ENCODE measurements at places on chromosomes 7 and 10. TPM values are rescaled to one million over a fixed set of nuclear protein-coding genes. Genes with fewer than 3 reads are reported as not detected.

GRCh38 chr7:21717323-21717722, 174.5 kb downstream of the DNAH11 start:
- H3K4me3 ChIP-seq = no peak overlapping the region
- H3K27ac ChIP-seq = no peak overlapping the region
- peaks cover 4% of the 10 kb centered on the region for H3K4me1 ChIP-seq
- DNase-seq = no peak
- no peaks in the 10 kb centered on the region for H3K36me3 ChIP-seq

UTF1 gene
- 0.61 TPM for total RNA-seq

GRCh38 chr10:101575580-101576210, 12.4 kb downstream of the POLL start:
- no peak overlapping the region for H3K27ac ChIP-seq
- peaks cover 3% of the 10 kb centered on the region for H3K36me3 ChIP-seq
- DNase-seq = no peak
- H3K27me3 ChIP-seq = peaks cover 4% of the 10 kb centered on the region
- peaks cover 5% of the 10 kb centered on the region for H3K4me1 ChIP-seq

THNSL1 gene
- 2.9 TPM for total RNA-seq

DNA sequence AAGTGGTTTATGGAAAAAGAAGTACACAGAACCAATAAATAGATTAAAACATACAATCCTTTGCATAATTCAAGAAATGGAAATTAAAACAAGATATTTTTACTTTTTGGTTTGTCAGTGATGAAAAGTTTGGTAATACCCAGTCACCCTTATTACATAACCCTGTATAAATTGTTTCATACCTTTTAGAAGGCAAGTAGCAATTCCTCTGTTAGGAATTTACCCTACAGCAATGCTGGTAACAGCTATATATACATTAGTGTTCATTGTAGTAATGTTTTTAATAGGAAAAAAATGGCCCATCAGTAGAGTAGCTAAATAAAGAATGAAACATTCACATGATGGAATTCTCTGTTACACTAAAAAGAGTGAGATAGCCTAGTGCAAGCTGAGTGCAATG, 42.7 kb downstream of the PTPN12 start:
- DNase-seq = no peak
- no peaks in the 10 kb centered on the region for H3K4me1 ChIP-seq
- no peak overlapping the region for H3K27ac ChIP-seq
- H3K36me3 ChIP-seq = no peaks in the 10 kb centered on the region

DNA sequence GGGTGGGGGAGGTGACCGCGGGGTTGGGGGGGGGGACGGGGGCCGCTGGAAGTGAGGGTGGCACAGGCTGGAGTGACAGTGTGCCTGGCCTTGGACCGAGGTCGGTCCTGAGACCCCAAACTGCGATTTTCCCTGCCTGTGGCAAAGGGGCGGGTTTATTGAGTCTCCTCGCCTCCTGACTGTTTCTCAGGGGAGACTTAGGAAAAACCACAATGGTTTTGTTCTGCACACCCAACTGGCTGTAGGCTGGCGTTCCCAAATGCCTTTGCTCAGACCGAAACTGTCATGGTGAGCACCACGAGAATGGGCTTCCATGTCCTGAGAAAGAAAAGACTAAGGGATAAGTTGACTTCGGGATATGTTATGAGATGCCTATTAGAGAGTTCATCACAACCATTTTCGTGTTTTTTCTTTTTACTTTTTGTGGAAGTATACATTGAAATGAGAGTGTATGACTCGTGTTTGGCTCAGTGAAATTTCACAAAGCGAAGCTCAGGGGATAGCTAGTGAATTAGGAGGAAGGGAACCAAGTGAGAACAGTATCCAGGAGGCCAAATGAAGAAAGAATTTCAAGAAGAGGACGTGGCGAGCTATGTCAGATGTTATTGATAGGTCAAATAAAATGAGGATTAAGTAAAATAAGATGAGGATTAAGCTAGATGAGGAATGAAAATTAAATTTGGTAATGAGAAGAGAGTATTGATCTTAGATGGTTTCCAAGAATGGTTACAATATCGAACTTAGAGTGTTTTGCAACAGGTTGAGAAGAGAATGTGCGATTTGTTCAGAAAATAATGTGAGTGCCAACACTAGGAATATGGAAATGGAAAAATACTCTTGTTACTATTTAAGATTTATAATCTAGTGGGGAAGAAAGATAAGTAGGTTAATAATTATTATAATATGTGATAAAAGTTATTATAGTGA, 918 bp downstream of the NET1 start:
- peaks cover 16% of the 10 kb centered on the region for H3K4me1 ChIP-seq
- H3K27ac ChIP-seq = no peak overlapping the region
- peaks cover 4% of the 10 kb centered on the region for H3K36me3 ChIP-seq
- peak; percentile 43 for DNase-seq
- H3K27me3 ChIP-seq = peaks cover 8% of the 10 kb centered on the region

LIPN gene
- not detected for total RNA-seq

LRRC18 gene
- total RNA-seq = not detected

GRCh38 chr7:114660126-114660486, 245.5 kb downstream of the FOXP2 start:
- H3K4me1 ChIP-seq = peaks cover 51% of the 10 kb centered on the region
- H3K27ac ChIP-seq = peak overlapping the region; percentile 88
- H3K36me3 ChIP-seq = no peaks in the 10 kb centered on the region

DNA sequence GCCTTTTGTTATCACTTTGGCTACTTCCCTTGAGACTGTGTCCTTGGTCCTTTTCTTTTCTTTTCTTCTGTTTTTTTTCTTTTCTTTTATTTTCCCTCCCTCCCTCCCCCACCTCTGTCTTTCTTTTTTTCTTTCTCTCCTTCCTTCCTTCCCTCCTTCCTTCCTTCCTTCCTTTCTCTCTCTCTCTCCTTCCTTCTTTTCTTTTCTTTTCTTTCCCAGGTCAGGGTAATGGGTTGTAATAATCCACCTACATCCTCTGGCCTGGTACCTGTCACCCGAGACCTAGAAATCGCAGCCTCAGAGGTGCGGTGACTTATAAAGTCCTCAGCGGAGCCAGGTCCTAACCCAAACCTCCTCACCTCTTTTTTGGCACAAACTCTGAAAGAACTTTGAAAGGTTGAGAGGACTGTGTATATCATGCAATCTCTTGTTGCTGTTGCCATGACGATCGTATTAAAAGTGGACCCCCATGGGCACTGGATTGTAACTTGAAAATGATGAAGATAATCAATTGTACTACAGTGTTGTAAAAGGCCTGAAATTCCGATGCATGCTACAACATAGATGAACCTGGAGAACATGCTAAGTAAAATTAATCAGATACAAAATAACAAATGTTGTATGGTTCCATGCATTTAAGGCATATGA, 140.7 kb upstream of the AGK start:
- H3K4me1 ChIP-seq = peaks cover 19% of the 10 kb centered on the region
- peaks cover 2% of the 10 kb centered on the region for H3K27me3 ChIP-seq
- H3K27ac ChIP-seq = no peak overlapping the region
- H3K36me3 ChIP-seq = no peaks in the 10 kb centered on the region
- DNase-seq = no peak

DNA sequence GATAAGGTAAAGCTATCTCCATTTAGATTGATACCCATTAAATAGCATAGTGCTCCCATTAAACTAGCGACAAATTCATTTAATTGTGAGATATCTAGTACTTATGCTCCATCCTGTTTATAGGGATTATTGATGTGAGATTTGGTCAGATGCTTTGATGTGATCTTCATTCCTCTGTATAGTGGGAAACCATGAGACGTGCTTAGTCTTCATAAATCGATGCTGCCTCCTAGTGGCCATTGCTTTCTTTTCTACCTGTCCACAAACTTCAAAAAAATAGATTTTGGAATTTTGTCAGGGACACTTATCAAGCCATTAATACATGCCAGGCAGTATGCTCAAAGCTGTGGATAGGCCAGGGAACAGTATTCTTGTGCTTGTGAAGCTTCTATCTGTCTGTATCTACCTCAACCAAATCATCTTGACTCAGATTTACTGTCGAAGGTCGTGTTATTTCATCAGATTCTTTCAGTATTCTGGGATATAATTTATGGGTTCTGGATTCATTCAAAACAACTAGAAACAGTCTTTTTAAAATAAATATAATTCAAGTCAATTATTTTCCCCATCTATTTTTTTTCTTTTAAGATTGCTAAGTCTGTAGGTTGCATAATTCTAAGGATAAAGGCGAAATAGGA, 12.0 kb downstream of the LSM8 start:
- H3K36me3 ChIP-seq = no peaks in the 10 kb centered on the region
- no peaks in the 10 kb centered on the region for H3K4me1 ChIP-seq
- no peak overlapping the region for H3K4me3 ChIP-seq

DNA sequence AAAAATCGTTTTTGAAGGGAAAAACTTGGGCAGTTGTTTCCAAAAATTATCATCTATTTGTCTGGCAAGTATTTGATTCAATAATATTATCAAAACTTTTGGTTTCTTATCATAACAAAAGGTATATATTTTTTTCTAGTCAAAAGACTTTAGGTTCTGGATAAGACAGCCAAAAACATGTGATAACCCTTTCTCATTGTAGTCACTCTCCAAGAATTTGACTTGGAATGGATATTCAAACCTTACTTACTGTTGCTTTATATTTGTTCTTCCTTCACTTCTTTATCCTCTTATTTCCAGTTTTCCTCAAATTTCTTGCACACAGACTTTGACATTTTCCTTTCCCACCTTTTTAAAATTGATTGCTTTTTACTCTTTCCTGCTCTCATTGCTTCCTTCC, 140.9 kb upstream of the FAM3C start:
- no peaks in the 10 kb centered on the region for H3K27me3 ChIP-seq
- H3K4me1 ChIP-seq = no peaks in the 10 kb centered on the region
- H3K27ac ChIP-seq = no peak overlapping the region
- H3K36me3 ChIP-seq = no peaks in the 10 kb centered on the region
- DNase-seq = no peak
- H3K4me3 ChIP-seq = no peak overlapping the region

TMEM236 gene
- 0.07 TPM for total RNA-seq

DNA sequence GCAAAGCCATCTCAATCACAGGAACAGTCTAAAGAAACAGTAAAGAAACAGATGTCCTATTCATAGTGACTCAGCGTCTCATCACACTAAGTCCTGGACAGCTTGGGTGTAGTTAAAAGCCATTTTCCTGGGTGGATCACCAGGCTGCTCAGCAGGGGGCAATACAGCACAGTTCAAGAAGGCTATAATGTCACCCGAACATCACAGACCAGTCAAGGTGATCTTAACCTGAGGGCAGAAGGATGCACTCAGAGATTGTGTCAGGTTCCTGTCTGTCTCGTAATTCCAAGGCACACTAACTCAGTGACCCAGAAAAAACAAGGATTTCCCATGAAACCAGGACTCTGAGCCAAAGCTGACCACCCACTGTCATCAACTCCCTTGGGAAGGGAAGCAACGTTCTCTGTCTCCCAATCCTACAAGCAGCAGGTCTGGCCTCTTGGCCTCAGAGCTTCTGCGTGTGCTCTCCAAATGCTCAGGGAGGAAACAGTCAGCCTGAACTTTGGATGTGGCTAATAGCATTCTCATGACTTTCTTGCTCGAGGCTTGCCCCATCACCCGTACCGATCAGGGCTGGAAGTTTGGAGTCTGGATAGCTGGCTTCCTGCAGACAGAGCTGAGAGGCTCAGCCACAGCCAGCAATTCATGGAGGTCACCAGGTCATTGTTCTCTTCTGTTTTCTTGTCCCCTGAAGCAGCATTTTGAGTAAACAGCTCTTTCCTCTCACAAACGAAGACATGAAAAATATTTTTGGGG, 90.4 kb upstream of the FAM171A1 start:
- H3K27ac ChIP-seq = no peak overlapping the region
- DNase-seq = no peak
- H3K36me3 ChIP-seq = peaks cover 20% of the 10 kb centered on the region
- H3K27me3 ChIP-seq = no peaks in the 10 kb centered on the region
- no peak overlapping the region for H3K4me3 ChIP-seq

DNA sequence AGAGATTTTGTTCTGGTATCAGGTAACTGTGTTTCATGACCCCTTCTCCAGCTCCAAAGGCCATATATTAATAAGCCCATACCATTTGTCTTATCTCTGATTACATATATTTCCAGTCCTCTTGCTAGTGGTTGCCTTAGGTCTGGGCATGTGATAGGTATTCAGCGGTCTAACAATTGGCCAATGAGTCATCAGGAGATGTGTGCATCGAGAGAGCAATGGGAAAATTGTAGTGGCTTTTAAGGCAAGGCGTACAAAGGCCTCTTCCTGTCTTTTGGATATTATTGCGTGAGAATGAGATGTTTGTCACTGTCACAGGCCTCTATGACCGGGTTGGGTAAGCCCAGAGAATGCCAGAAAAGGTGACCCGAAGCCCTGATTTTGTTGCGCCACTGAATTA, 38.6 kb upstream of the SFRP5 start:
- peaks cover 5% of the 10 kb centered on the region for H3K4me1 ChIP-seq
- peaks cover 3% of the 10 kb centered on the region for H3K27me3 ChIP-seq
- DNase-seq = no peak
- H3K4me3 ChIP-seq = no peak overlapping the region
- H3K36me3 ChIP-seq = no peaks in the 10 kb centered on the region

GRCh38 chr7:75776295-75776971, 4.4 kb upstream of the CCL26 start:
- DNase-seq = no peak
- no peak overlapping the region for H3K27ac ChIP-seq
- H3K4me3 ChIP-seq = no peak overlapping the region
- peaks cover 7% of the 10 kb centered on the region for H3K27me3 ChIP-seq
- H3K36me3 ChIP-seq = peaks cover under 1% of the 10 kb centered on the region

DNA sequence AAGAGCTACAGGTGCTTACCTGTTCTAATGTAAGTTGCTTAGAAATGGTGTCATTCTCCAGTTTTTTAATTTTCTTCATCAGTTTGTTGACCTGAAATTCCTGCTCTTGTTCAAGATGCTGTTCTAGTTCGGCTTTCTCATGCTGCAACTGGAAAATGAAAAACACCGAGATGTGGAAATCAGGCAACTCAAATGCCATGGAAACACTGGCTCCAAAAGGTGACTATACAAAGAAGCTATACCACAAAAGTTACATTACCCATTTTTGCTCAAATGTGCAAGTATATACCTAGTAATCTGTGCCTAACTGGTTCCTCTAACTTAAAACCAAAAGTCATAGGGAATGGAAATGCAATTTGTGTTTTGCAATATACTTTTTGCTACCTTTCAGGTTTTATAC, 73.8 kb downstream of the CCDC6 start:
- no peak overlapping the region for H3K27ac ChIP-seq
- H3K36me3 ChIP-seq = no peaks in the 10 kb centered on the region
- no peak overlapping the region for H3K4me3 ChIP-seq
- H3K4me1 ChIP-seq = peaks cover 10% of the 10 kb centered on the region

METTL27 gene
- total RNA-seq = 2.9 TPM

SPDYE9 gene
- 0.25 TPM for total RNA-seq

- peaks cover 4% of the 10 kb centered on the region for H3K4me1 ChIP-seq
- no peaks in the 10 kb centered on the region for H3K36me3 ChIP-seq
- no peak for DNase-seq
- H3K4me3 ChIP-seq = no peak overlapping the region
- no peaks in the 10 kb centered on the region for H3K27me3 ChIP-seq
Observed at GRCh38 chr7:122273117-122273516, 31.4 kb downstream of the FEZF1 start.
